Renal cortical epithelial cell (primary cell): ENCODE measurements at places on chromosomes 12 and 14. TPM values are rescaled to one million over a fixed set of nuclear protein-coding genes. Genes with fewer than 3 reads are reported as not detected.

Gene LBHD2
- total RNA-seq, result not detected in 2 replicates

Gene ZNF605
- 5.0 and 25.3 TPM in 2 replicates for total RNA-seq

DNA sequence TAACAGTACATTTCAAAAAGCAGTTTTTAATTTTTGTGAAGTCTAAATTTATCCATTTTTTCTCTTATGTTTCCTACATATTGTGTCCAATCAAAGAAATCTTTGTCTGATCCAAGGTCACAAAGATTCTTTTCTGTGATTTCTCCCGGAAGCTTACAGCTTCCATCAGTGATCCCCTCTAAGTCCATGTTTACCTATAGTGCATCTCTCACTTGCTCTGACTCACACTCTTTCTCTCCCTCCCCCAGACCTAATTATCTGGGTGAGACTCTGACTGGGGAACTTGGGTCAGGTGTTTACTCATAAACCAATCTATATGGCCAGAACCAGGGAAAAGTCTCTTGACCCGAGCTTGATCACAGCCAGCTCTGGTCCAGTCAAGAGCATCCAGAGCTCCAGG lies 224.4 kb downstream of the SPTSSA start:
- DNase-seq, result no peak

GRCh38 chr12:2171672-2172426 lies 119.1 kb downstream of the CACNA1C start:
- DNase-seq, result no peak

DNA sequence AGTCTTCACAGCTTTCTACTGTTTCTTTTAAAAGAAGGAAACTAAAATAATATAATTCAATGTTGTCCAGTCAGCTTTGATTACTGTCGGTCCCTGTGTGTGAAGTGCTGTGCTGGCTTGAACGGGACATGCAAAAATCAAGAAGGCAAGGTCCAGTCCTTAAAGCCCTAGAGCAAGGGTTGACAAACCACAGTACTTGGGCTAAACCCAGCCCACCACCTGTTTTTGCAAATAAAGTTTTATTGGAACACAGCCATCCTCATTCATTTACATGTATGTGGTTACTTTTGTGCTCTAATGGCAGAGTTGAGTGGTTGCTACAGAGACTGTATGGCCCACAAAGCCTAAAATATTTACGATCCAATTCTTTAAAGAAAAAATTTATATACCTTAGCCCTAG lies 41.2 kb upstream of the TCL1B start:
- no peak for DNase-seq

DNA sequence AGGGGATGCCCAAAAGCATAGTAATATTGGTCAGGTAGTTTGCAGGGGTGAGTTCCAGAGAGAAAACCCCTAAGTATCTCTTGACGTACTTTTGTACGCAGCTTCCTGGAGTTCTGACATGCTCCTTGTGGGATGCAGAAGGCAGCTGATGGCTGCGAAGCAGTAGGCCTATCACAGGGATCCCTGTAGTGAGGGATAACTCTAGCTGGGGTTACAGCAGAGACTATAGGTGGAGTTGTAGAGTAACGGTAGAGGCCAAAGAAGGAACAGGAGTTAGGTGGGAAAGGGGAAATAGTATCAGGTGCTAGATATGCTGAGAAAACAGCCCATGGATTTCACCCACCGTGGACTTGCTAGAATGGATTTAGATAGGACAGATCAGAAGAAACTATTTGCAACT lies 37.3 kb downstream of the MGST1 start:
- no peak for DNase-seq
